ENCODE measurements at places on chromosomes 16 and 17.

DNA sequence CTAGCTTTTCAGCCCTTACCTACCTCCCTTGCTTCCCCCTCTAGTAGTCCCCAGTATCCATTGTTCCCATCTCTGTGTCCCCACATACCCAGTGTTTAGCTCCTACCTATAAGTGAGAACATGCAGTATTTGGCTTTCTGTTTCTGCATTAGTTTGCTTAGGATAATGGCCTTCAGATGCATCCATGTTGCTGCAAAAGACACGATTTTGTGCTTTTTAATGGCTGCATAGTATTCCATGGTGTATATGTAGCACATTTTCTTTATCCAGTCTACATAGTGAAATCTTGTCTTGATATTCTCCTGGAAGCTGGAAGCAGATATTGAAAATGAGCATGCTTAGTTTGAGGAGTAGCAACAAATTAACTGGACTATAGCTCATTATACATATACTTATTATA lies 45.7 kb upstream of the TANC2 start:
- no peak for DNase-seq

DNA sequence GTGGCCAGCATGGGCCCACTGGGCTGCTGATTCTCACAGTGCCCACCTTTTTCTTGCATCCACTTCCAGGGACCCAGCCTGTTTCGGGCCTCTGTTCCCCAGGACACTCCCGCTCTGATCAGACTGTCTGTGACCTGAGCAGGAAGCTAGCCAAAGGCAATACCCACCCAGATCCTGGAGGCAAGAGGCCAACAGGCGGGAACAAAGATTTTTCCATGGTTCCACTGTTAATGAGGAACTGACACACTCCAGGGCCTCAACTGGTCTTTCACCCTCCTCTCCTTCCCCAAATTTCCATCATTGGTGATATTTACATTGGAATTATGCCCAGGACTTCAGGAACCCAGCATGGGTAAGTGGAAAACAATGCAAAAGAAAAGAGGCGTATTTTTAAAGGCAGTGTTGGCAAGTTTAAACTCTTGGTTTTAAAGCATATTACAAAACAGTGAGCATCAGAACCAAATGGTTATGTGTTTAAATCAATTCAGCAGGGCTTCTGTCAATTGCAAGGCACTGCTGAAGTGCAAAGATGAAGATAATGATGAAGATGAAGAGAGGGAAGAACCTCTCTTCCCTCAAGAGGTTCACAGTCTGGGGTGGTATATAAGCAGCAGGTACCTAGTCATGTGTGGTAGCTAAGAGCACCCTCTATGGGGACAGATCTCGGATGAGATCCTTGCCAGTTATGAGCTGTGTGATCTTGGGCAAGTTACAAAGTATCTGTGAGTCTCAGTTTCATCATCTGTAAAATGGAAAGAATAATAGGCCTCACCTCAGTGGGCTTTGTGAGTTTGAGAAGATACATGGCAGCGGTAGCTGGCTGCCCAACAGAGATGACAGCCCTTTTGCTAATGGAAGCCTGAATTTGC lies 14.4 kb upstream of the ATP2A3 start:
- DNase-seq, result no peak

- no peak for DNase-seq
Measured at GRCh38 chr16:63617990-63618763, 1503.7 kb downstream of the CDH11 start.

GRCh38 chr17:17207998-17208397 lies 1.9 kb upstream of the PLD6 start:
- no peak for DNase-seq

GRCh38 chr17:8267480-8268147 lies 18.5 kb downstream of the PFAS start:
- no peak for DNase-seq

DNA sequence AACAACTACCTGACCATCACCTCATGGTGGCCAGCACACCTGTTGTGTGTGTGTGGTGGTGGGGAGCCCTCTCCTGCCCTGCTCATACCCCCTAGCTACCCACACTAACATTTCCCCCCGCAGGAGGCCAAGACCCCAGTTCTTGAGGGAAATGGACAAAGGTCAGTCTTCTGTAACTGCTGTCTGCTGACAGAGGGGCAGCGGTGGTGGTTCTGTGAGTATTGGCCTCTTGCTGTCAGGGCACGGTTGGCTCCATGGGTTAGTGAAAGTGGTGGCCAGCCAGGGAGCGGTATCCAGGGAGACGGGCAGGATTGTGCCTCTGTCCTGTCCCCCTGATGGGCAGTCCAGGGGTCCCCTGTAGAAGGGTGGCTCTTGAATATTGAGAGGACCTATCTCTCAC lies 26.2 kb downstream of the ZNF778 start:
- DNase-seq, result no peak

GRCh38 chr16:12449795-12450194 lies 353.9 kb downstream of the CPPED1 start:
- DNase-seq, result no peak

GRCh38 chr17:14337596-14338079 lies 36.8 kb downstream of the HS3ST3B1 start:
- DNase-seq, result no peak

DNA sequence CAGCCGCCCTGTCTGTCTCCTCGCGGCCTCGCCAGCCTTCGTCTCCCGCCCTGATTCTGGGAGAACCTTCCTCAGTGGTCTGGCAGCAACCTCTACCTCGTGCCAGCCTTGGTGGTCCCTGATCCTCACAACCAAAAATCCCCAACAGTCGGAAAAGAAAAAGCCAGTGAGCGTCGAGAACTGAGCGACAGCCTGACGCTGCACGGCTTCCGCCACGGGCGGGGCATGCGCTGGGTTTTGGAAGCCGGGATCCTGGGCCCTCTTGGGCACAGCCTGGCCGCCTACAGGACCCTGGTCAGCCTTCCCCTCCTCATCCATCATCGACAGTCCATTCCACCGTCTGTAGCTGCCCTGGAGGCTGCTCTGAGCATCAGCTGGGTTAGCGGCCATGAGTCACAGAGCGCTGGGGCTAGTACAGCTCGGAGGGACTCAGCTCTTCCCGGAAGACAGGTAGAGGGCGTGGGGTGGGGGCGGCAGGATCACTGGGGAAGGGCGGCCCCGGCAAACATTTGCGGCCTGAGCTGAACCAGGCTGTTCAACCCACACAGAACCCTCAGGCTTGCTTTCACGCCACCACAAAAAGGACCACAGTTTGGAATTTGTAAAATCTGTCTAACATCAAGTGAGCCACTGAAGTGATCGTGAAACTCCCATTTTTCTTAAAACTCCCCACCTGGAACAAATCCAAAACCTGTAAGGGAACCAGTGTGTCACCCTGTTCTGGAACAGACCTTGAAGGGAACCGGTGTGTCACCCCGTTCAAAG lies 55.4 kb upstream of the DOC2B start:
- DNase-seq, result no peak

GRCh38 chr17:3308603-3309002 lies 10.4 kb upstream of the OR3A1 start:
- DNase-seq, result no peak

DNA sequence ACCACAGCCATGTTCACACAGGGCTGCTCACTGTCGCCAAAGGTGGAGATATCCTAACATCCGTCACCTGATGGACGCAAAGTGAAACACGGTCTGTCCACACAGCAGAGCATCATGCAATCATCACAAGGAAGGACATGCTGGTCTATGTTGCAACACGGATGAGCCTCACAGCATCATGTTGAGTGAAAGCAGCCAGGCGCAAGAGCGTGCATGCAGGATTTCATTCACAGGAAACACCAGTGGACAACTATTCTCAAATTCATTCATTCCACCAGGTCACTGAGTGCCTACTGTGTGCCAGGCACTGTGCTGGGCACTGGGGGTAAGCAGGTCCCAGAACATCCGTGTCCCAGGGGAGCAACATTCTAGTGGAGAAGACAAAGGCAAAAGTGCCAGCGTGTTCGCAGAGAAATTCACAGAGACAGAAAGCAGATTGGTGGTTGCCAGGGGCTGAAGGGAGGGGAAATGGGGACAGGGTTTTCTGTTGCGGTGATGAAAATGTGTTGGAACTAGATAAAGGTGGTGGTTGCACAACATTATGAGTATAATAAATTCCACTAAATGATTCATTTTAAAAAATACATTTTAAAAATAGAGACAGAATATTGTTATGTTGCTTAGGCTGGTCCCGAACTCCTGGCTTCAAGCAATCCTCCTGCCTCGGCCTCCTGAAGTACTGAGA lies 22.7 kb upstream of the KCNJ12 start:
- no peak for DNase-seq

DNA sequence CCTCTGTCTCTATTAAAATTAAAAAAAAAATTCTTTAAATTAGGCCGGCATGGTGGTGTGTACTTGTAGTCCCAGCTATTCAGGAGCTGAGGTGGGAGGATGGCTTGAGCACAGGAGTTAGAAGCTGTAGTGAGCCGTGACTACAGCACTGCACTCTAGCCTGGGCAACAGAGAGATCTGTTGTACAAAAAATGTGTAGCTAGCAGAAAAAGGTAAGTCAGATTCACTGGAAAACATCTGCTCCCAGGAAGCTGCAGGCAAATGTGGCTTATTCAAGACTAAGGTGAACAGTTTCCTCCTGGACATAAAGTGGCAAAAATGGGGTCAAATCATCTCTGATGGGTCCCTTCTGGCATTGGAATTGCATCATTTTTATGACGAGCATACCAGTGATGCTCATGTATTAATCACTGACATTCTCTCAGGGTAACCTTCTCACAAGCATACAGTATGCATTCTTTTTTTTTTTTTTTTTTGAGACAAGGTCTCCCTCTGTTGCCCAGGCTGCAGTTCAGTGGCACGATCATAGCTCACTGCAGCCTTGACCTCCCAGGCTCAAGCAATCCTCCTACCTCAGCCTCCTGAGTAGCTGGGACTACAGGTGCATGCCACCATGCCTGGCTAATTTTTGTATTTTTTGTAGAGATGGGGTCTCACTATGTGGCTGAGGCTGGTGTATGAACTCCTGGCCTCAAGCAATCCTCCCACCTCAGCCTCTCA lies 48.7 kb downstream of the CPPED1 start:
- DNase-seq, result no peak

- DNase-seq, result no peak
Measured at GRCh38 chr17:69819316-69820087, 255.5 kb upstream of the KCNJ16 start.

- DNase-seq, result no peak
Measured at GRCh38 chr16:31674686-31675085, 147.0 kb downstream of the AHSP start.

DNA sequence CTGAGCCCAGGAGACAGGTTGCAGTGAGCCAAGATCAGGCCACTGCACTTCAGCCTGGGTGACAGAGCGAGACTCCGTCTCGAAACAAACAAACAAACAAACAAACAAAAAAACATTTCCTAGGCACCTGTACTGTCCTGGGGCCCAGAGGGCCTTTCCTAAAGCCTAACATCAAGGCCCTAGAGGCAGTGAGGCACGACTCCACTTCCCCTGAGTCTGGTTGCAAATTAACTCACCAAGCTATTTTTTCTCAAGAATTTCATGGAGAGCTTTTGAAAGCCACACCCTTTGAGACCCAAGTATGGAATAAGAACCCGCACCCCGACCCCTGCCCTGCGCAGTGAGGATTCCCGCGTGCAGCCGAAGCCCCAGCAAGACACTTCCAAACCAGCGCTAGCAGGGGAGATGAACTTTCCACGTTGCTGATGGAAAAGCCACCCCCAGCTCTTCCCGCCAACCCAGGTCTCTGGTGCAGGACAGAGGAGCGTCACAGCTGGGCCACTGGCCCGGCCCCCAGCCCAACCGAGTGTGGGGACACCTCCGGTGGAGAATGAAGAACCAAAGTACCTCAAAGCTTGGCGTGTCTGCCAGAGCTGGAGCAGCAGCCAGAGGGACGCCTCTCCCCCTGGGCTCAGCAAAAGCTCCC lies 1.2 kb downstream of the CHST5 start:
- no peak for DNase-seq

- no peak for DNase-seq
Measured at GRCh38 chr16:87918338-87918737, 18.0 kb downstream of the CA5A start.

DNA sequence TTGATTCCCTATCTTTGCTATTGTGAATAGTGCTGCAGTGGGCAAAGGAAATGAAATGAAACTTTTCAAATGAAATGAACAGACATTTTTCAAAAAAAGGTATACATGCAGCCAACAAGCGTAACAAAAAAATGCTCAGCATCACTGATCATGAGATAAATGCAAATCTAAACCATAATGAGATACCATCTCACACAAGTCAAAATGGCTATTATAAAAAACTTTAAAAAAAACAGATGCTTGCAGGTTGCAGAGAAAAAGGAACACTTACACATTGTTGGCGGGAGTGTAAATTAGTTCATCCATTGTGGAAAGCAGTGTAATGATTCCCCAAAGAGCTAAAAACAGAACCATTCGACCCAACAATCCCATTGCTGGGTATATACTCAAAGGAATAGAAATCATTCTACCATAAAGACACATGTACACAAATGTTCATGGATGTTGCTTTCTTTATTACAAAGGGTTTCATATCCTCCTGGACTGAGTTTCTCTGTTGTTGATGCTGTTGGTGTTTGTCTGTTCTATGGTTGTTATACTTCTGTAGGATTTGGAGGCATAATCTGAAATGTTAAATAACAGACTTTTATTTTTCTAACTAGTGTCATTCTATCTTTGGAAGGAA lies 99.3 kb upstream of the SOX9 start:
- no peak for DNase-seq

DNA sequence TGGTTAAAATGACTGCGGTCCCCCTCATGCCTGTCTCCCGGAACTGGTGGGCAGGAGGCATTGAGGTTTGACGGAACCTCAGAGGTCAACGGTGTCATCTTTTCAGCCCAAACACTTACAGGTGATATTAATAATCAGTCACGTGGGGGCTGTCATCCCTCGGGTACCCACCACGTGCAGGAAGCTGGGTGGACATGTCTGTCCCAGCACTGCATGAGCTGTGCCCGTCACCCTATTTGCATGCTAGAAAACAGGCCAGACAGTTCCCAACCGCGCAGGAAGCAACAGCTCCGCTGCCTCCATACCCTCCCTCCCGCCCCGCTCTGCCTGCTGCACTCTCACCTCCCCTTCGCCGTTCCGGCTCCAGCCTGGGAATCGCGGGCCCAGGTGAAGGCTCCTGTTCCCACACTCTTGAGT lies 1.4 kb downstream of the SYNGR3 start:
- DNase-seq, result peak; percentile 28

DNA sequence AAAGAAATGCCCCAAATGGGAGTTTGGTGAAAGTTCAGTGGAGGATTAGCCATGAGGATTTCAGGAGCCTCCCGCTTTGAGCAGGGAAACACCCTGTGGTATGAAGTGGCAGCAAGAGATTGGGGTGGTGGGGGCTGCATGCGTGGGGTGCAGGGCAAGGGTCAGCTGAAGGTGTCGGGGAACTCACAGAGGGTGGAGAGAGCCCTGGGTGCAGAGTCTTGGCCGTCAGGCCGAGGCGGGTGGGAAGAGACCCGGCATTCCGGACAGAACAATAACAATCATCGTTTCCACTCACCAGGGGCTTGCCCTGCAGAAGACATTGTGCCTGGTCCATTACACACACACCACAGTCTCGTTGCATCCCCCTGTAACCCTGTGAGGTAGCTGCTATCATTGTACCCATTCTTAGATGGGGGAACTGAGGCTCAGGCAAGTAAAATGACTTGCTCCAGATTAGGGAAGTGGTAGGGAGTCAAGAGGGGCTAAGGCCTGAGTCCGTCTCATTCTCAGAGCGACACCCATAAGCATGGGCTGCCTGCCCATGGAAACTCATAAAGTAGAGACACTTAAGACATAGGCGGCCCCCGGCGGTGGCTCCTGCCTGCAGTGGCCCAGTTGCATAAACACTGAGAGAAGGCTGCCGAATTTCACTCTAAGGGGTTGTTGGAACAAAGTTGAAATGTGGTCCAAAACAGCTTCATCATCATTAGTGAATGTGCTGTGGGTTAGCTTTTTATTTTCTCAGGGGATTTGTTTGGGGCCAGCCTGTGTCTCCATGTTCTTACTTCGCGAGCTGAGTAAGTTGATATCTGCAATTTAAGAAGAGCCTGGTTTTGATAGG lies 93.3 kb downstream of the CMIP start:
- no peak for DNase-seq
